ENCODE measurements at places on chromosomes 11 and 22. TPM values are rescaled to one million over a fixed set of nuclear protein-coding genes. Genes with fewer than 3 reads are reported as not detected.

GRCh38 chr11:9073466-9074225, 17.8 kb downstream of the SCUBE2 start:
- DNase-seq = no peak

OR52K1 gene
- not detected for total RNA-seq

GRCh38 chr11:18369398-18369797, 25.0 kb upstream of the LDHA start:
- no peak for DNase-seq

DNA sequence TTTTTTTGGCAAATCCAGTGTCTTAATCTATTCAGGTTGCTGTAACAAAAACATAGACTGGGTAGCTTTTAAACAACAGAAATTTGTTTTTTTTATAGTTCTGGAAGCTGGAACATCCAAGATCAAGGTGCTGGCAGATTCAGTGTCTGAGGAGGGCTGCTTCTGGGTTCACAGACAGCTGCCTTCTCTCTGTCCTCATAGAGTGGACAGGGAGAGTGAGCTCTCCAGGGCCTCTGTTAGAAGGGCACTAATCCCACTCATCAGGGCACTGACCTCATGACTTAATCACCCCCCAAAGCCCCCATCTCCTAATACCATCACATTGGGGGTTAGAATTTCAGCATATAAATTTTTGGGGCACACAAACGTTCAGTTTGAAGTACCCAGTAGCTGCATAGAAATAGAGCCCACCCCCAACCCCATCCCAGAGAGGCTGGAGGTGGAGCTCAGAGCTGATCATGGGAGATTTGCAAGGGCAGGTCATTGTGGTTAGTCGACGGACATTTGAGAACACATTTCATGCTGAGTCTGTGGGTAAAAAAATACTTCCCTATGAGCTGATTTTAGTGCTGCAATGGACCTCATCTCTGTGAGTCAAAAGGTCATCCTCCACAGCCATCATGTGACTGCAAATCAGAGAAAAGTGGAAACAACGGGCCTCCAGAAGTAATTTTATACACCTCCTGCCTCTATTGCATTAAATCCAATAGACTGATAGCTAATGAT, 203.1 kb upstream of the CADM1 start:
- no peak for DNase-seq

MS4A3 gene
- 0.41 TPM for total RNA-seq

DNA sequence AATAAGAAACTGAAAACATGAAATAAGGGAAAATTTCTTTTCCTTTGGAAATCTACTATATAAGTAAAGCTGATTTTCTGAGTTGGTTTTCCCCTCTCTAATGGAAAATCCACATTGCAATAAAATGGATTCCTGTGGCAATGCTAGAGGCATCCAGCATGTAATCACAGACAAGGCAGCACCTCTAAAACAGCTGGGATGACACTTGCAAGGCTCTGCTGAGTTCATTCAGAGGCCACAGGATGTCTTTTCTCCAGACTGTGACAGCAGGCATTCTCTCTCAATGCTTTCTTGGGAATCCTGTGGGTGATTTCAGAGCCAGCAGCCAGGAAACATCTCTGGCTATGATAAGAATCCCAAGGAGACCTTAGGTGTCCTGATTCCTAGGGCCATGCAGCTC, 201.3 kb upstream of the BLID start:
- no peak for DNase-seq

DNA sequence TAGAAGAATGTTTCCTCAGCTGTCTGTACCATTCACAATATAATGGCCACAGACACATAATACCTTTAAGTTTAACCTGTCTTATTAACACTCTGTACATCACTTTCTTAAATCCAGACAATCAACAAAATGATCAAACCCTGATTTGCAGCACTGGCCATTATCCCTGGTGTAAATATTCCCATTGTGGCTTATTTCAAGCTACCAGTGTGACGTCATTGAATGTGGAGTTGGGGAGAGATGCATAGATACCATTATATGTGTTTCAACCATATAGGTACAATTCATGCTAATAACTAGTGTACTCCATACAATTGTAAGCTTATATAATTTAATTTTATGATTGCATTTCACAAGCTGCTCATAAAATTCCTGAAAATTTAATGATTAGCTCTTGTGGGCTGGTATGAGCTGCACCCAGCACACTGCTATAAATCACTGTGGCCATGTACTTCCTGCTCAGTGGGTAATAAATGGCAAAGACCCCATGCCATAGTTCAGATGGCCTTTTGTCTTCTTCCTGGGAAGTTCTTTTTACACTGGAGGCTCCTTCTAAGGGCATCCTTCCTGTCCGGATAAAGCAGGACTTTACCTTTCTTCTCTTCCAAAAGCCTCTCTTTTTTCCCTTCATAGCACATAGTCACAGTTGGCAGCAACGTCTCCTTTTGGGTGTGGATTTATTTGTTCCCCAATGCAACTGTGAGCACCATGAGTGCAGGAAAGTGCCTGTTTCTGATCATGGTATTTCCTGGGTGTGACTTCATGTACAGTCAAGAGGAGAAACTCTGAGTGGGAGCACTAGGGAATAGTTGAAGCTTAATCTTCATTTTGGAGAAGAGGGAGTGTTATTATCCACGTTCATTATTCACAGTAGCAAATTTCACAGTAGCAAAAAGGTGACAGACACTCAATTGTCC, 87.8 kb downstream of the MIAT start:
- no peak for DNase-seq
